ENCODE measurements at places on chromosomes 11 and 22.
A peak's percentile ranks its signal among the peaks of the same experiment; 100 is the strongest.

DNA sequence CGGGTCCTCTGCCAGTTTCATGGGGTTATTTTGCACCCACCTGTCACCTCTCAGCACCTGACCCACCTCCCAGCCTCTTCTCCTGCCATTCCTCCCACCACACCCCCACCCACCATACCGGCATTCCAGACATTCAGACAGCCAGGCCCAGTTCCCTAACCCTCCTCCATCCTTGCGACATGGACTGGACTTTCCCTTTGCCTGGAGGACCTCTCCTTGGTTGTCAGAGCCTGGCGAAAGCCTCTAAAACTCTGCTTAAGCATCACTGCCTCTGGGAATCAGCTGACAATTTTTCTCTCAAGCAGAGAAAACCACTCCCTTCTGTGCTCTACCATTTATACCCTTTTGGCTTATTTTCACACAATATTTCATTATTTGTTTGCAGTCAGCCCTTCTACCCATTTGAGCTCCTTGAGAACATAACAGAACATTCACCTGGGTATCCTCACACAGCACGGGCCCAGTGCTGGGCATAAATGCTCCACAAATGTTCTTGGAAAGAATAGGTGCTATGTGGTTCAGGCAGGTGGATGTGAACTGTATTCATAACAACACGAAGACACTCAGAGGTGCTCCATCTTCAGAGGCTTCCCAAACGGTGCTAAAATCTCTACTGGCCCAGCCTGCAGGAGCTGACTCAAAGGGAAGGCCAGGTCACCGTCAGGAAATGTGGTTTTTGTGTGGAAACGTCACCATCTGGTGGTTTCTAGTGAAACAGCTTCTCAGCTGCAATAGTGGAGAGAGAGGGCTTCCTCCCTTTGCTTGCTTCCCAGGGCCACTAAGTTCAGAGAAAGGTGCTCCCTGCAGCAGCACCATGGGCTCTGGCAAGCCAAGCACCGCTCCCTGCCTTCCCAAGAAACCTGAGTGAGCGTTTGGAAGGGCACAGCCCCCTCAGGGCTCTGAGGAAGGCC, 10.4 kb downstream of the SPATA19 start:
- peak; percentile 17 for DNase-seq

- no peak for DNase-seq
Measured at GRCh38 chr22:37425800-37426705, 1.2 kb downstream of the ELFN2 start.

DNA sequence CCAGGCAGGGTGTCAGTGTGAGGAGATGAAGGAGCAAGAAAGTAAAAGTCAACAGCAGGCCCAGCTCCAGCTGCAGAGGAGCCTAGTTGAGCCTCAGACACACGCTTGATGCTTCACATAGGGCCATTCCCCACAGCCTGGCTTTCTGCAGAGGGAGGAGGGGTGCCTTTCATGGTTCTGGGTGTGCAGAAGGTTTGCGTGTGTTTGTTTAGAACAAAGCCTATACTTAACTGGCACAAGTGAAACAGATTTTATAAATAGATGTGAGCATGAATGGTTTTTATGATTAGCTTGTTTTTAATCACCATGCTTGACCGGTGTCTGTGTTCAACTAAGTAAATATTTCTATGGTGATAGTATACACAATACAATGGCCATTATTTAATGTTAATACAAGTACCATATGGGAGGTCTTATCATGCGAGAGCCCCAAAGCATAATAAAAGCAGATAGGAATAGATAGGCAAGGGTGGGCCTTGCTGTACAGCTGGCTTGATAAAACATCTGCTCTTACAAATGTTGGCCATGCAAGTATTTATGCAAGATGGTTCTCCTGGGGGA, 290.2 kb downstream of the ETS1 start:
- DNase-seq, result peak; percentile 38

DNA sequence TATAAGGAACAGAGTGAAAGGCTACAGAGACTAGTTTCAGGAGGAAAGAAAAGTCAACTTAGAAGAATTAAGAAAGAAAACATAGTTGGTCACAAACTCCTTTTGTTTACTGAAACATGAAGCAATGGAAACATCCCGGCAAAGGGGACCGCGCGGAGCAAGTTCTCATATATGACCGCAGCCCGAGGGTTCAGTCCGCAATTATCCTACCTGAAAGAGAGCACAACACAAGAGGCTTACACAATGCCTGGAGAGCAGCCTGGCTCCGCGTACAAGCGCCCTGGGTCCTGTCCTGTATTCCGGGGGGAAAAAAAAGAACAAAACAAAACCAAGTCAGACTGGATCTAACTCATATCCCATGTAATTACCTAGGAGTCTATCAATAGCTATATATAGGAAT, 12.3 kb downstream of the RBM4B start:
- no peak for DNase-seq

GRCh38 chr11:35998634-35999033, 54.8 kb downstream of the LDLRAD3 start:
- DNase-seq, result no peak

- DNase-seq, result no peak
Measured at GRCh38 chr11:66142370-66143263, 72.5 kb downstream of the PACS1 start.

GRCh38 chr11:88799771-88800500, 265.8 kb downstream of the GRM5 start:
- no peak for DNase-seq

DNA sequence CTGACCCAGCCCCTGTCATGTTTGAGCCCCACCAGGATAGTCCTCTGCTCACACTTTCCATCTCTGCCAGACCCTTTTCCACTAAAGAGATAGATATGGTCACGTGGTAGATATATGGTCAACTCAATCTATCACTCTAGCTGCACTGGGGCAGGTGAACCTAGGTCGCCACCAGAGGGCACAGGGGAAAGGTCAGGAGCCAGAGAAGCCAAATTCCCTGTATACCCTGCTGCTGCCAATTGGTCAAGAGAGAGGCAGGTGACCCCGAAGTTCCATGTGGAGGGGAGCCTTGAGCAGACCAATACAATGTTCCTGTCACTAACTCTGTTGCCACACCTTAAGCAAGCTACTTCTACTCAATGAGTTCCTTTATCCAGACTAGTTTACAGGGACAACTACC, 101.1 kb upstream of the GALNT18 start:
- no peak for DNase-seq

GRCh38 chr11:76131671-76132631, 74.4 kb downstream of the WNT11 start:
- no peak for DNase-seq

- no peak for DNase-seq
Measured at GRCh38 chr11:113664981-113665710, 41.0 kb downstream of the TMPRSS5 start.

GRCh38 chr11:26286472-26287066, 45.4 kb upstream of the ANO3 start:
- DNase-seq, result no peak

DNA sequence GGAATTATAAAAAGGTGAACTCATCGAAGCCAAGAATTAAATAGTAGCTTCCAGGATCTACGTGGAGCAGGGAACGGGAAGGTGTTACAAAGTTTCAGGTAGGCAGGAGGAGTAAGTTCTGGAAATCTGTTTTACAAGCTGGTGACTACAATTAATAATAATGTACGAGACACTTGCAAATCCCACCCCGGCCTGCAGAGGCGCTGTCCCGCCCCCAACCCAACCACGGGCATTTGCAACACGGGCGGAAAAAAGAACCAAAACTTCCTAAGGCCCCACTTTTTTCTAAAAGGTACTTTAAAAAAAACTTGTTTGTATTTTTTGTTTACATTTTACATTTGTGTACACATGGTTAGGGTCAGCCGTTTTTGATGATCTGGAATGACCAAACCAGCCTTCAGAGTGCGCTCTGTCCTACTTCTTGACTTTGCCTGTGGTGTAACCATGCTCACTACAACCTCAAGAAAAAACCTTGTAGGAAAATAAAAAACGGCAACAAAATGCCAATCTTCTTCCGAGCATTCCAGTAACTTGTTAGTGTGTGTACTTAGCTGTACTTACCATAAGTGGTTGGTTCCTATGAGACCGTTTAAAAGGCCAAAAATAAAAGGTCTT, 449.6 kb upstream of the B3GAT1 start:
- DNase-seq, result no peak

DNA sequence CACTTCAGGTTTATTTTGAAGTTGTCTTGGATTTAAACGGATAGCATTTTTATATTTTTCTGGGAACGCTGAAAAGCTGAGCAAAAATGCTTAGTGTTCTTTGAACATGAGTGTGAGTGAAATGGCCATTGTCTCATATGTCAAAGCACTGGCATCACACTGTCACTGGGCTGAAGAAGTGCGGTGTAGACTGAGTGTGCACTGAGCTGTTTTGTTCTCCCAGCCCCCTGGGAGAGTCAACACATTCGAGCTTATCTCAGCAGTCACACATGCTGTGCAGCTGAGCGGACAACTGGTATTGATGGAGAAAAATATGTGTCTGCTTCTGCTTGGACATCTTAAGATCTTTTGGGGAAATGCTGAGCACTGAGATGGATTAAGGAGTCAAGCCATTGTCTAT, 90.8 kb downstream of the TECTA start:
- no peak for DNase-seq

DNA sequence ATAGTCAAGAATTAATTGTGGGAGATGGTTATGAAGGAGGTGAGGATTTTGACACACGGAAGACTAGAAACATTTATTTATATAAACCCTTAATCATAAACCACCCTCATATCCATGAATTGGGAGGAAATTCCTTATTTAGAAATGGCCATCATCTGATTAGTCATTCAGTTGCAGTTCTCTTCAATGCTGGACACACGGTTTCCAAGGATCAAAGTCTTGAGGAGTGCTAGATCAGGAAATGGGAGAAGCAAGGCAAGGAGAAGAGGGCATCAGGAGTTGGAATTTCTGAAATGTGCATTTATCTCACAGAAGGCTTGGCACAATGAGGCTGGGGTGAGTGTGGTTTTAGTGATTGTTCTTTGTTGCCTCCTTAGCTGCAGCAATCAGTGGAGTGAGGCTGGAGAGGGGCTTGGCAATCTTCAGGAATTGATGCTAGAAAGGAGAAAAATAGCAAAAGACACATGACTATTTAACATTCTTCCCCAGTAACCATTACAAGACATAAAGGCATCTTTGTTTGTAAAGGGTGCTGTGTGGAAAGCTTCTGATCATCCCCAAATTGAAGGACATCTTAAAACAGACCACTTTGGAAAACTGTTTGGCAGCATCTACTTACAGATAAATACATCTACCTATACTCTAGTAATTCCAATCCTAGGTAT, 21.6 kb upstream of the GDPD4 start:
- DNase-seq, result no peak

Measured in activated CD4-positive, alpha-beta T cell treated with anti-CD3 and anti-CD28 coated beads, Interleukin-2, amount 50 U/mL, for 1 hour (primary cell).